ENCODE measurements at places on chromosomes 12 and 14.

DNA sequence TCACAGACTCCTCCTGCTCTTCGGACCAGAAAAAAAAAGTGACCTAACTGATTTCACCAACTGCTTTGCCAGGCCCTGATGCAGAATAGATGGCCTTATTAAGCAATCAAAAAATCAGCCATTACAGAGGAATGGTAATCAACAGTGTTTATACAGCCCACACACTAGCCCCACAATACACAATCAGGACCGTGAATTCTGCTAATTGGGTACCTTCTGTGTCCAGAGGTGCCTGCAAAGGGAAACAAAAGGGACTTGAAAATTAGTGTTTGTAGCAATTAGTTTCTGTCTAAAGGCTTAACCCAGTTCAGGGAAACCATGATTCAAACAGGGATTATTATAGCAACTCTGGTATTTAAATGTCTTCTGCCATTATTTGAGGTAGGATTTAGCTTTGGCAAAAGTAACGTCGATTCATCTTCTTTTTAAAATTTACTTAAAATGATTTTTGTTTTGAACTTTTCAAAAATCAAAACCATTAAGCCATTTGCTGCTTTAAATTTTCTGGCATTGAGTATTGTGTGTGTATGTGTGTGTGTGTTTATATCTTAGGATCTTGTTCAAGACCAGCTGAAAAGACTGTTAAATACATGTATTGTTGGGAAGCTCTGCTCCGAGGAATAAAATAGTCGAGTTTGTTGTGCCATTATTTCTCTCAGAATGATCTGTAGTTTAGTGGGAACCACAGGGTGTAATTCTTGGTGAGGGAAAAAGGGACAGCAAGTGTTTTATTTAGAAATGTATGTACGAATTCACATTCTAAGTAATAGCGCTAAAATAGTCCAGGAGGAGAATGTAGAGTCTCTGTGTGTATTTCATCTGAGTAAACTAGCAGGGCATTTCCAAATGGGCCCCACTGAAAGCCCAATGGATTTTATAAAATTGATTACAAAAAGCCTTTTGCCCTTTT lies 156.1 kb downstream of the PTCSC3 start:
- DNase-seq: no peak

- DNase-seq: no peak
Observed at GRCh38 chr14:77025744-77026165, 2.8 kb downstream of the IRF2BPL start.

DNA sequence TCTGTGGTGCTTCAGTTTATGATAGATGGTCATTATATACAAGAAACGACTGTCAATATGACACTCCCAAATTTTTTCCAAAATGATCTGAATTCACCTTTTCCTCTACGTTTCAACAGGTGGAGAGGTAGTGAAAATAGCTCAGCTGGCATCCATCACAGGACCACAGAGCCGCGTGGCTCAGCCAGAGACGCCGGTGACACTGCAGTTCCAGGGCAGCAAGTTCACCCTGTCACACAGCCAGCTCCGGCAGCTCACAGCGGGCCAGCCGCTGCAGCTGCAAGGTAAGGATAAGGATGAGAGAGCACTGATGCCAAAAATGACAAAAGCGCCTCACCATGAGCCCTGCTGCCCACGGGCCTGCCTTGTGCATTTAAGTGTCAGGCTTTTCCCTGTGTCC lies 73.9 kb downstream of the EP400 start:
- DNase-seq: no peak

- DNase-seq: no peak
Observed at GRCh38 chr12:95520816-95521215, 30.5 kb downstream of the USP44 start.

- peak; percentile 89 for DNase-seq
Observed at GRCh38 chr12:25151476-25151875, 43.5 kb downstream of the DNAI7 start.

GRCh38 chr12:38480594-38480993 lies 164.0 kb downstream of the ALG10B start:
- DNase-seq: no peak

- no peak for DNase-seq
Observed at GRCh38 chr12:26271024-26271423, 75.7 kb downstream of the SSPN start.
